ENCODE measurements at places on chromosomes 2 and 18.

GRCh38 chr2:52456561-52457377 lies 1310.8 kb upstream of the CHAC2 start:
- no peak for DNase-seq

DNA sequence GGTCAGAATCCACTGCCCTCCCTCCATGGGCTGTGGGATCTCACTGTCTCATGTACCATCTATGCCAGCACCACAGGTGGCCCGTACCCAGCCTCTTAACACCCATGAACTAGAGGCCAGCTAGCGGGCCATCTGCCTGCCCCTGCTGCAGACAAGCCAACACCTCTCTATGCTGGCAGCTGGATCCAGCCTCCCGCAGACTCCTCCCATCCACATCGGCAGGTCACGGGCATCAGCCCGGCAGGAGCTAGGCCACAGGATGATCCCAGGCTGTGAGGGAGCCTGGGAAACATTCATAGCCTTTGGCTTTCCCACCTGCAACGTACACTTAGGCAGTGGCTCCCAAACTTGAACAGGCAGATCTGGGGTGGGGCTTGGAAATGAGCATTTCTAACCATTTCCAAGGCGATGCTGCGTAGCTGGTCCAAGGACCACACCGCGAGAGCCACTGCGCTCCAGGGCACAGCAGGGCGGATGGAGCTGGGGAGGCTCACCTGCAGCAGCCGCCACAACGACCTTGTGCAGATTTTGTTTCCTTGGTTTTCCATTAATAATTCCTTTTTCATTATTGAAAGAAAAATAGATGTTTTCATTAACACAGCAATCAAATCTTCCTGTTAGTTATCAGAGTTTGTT lies 114.7 kb downstream of the KCNF1 start:
- no peak for DNase-seq

- DNase-seq, result no peak
Measured at GRCh38 chr2:198417836-198418235, 613.4 kb downstream of the PLCL1 start.

DNA sequence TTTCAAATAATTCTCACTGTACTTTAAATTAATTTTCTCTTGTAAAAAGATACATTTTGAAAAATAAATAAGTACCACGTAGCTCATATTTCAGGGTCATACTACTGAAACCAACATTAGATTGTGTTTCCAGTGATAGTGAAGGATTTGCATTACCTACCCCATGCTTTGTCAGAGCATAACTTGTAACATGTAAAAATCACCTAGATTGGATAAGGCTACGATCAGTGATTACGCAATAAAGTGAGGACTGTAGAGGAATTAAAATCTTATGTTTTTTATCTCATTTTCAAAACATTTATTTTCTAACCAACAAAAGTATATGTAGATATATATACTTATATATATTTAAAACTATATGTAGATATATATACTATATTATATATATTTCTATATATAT lies 89.4 kb upstream of the VRK2 start:
- no peak for DNase-seq

DNA sequence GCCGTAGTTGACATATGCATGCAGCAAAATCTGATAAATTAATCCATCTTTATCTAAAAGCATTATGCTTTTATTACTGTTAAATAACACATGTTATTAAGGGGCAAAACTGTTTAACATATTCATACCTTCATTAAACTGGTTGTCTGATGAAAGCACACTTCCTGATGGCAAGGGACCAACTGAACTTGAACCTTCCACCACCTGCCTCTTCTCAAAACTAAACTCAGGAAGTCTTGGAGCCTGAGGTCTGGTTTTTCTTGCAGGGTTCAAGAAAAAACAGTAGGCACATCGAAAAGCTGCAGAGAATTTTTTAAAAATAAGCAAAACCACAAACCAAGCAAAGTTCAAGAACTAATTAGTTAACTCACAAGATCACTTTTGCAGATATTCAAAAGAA lies 64.9 kb downstream of the LNPK start:
- DNase-seq, result no peak

DNA sequence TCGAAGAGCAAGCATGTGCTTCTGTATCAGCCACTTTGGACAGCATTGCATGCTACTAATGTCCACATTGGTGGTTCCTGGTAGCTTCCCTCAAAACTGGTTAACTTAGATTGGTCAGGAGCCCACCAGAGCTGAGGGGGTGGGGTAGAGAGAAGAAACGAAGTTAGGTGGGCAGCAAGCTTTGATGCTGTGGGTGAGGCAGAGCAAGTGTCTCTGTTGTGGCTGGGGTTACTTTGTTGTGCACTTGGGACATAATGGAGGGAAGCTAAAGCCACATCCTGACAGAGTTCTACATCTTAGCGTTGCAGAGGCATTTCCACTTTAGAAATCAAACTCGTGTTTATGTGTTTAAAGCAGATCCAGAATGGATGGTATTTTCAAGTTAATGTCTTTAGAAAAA lies 82.7 kb downstream of the FAM168B start:
- DNase-seq, result peak; percentile 3

DNA sequence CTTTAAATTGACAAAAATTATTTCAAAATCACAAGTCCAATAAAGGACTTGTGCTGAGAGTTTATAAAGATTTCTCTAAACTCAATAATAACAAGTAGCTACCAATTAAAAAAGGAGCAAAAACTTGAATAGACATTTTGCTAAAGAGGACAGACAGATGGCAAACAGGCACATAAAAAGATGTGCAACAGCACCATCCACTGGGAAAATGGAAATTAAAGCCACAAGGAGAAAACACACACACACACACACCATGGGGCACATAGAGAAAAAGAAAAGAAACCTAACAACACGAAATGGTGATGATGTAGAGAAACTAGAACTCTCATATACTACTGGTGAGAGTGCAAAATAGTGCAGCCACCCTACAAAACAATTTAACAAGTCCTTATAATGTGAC lies 12.6 kb upstream of the SLC9A4 start:
- DNase-seq, result no peak

GRCh38 chr2:11491348-11491933 lies 25.5 kb upstream of the E2F6 start:
- no peak for DNase-seq

GRCh38 chr2:219765231-219765911 lies 137.9 kb downstream of the SLC4A3 start:
- DNase-seq, result no peak

GRCh38 chr2:64213532-64214275 lies 69.5 kb upstream of the PELI1 start:
- DNase-seq, result peak; percentile 6

DNA sequence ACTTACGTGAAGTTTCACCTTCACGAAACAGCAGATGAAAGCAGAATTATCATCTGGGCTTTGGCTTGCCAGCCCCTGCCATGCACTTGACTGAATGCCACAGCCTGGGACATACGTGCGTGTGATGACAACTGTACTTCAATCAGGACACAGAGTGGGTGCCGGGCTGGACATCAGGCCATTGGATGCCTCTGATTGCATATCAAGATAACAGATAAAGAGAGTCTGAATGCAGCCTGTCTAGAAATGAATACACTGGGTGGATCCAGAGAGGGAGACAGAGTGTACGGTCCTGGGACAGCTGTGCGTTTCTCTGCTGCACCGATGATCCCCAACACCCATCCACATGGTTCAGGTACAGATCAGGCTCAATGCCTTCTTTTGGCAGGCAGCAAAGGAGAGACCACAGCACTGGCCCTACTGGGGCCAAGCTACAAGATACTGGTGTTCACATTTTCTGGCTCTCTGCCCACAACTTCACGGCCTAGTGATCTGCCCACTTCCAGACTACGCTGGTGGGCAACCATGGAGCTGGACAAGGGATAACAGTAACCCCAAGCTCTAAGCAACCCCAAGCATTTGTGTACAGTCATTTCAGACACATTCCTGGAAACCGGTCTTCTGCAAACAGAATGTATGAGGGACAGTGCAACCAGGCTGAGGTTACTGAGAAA lies 35.6 kb downstream of the FBLN7 start:
- no peak for DNase-seq

DNA sequence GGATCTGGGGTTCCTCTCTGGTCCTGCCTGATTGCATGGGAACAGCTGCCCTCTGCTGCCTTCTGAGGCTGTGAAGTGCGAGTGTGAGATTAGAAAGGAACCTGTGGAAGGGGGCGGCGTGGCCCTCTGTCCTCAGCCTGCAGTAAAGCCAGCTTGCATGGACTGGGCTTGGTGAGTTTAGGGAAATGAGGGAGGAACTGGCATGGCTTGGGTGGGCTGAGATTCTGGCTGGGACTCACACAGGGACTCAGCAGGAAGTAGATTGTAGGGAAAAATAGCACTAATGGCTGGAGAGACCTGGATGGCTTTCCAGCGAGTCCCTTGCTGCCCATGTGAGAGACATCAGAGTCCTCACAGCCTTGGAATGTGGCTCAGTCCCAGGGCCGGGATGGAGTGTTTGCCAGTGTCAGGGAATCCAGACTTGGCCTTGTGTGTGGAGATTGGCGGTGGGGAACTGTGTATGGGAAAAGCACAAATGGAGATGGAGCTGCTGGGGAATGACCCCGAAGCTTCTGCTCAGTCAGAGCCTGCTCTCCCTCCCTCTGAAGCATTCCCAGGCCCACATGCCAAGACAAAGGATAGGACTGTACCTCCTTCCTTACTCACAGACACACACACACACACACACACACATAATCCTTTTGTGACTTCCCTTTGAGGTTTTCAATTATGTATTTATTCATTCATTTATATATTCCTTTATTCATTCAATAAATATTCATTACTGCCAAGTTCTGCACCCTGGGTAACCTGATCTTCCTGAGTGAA lies 115.4 kb downstream of the ACAA2 start:
- DNase-seq, result no peak

- DNase-seq, result no peak
Measured at GRCh38 chr2:2575870-2576386, 244.9 kb upstream of the MYT1L start.

DNA sequence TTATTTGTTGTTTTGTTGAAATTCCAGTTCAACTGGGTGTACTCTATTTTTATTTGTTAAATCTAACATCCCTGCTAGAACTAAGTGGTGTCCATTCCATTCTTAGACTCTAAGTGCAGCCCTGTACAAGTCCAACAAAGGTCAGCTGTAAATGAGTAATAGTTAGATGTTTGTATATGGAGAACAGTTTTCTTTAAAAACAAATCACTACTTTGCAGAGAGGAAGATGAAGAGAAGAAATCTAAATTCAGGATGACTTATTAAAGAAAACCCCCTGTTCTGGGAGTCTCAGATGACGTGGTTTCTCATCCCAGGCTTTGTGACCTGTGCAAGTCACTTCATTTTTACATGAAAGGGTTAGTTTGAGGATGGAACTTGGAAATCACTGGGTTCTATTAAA lies 57.9 kb downstream of the GALNT14 start:
- no peak for DNase-seq

- no peak for DNase-seq
Measured at GRCh38 chr2:120722568-120723421, 12.9 kb upstream of the GLI2 start.

GRCh38 chr2:215685238-215685990 lies 249.5 kb upstream of the FN1 start:
- no peak for DNase-seq

DNA sequence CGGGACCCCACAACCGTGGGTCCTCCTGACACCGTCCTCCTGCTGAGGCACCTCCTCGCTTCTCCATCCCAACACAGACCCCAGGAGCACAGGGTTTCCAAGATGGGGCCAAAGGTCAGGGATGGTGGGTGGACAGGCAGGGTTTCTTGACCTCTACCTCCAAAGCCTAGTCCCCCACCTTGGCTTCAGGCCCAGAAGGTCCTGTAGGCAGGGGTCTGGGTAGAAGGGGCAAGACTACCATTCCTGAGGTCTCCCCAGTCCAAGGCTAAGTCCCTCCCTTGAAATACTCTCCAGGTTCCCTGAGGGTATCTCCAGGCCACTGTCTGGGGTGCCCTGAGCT lies 7.1 kb downstream of the CYP26B1 start:
- no peak for DNase-seq

- DNase-seq, result peak; percentile 51
Measured at GRCh38 chr2:68737711-68738110, 3.1 kb downstream of the ARHGAP25 start.

GRCh38 chr18:75884728-75885127 lies 457.2 kb upstream of the SMIM21 start:
- no peak for DNase-seq

GRCh38 chr18:10020171-10020570 lies 106.4 kb downstream of the VAPA start:
- no peak for DNase-seq

GRCh38 chr2:71048096-71048495 lies 20.4 kb upstream of the NAGK start:
- DNase-seq, result no peak

DNA sequence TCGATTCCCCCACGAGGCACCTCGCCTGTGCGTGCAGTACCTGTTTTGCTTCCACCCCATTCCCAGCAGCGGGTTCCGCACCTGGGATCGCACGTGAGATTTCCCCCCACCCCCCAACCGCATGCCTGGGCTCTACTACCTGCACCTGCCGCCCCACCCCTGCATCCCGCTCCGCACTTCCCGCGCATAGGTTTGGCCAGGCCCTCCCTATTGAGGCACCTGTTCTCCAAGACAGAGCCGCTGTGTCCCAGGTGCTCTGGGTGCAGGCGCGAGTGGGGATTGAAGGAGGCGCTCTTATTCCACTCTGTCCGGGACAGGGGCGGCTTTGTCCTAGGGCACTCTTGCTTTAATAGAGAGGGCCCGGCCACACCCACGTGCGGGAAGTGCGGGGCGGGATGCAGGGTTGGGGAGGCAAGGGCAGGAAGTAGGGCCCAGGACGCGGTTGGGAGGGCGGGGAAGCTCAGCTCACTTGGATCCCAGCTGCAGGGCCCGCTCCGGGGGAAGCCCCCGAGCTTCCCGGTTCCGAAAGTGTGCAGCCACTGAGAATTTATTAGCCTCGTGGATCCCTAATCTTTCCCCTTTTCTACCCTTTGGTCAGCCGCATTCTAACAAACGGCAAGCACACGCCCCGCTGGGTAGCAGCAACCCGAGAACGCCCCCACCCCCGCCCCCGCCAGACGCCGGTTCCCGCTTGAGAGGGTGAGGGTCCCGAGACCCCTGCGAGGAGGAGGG lies 670 bp upstream of the MOCOS start:
- peak; percentile 1 for DNase-seq

GRCh38 chr2:65436169-65436823 lies 3.9 kb upstream of the SPRED2 start:
- peak; percentile 63 for DNase-seq
